ENCODE measurements at places on chromosomes 3 and 15.

GRCh38 chr15:44971036-44971435 is 14.5 kb downstream of the TERB2 start:
- no peak for DNase-seq

GRCh38 chr3:136802481-136802996 is 16.4 kb upstream of the SLC35G2 start:
- DNase-seq: no peak

DNA sequence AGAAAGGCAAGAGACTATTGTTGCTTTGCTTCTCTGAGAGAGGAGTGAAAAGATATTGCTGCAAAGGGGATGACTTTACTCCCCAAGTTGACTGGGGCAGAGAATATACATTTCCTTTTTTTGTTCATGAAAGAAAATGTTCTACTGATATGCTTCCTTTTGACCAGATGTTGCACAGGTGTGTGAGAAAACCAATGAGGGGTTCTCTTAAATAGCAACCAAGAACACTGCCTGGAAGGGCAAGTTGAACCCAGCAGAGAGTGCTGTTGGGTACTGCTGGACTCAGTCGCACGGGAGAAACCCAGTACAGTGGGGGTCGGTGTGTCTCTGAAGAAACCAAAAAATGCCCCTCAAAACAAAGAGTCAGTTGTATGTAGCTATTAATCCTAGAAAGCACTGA is 101.2 kb downstream of the CHST2 start:
- DNase-seq: no peak

GRCh38 chr3:9036404-9037131 is 73.3 kb upstream of the RAD18 start:
- no peak for DNase-seq

DNA sequence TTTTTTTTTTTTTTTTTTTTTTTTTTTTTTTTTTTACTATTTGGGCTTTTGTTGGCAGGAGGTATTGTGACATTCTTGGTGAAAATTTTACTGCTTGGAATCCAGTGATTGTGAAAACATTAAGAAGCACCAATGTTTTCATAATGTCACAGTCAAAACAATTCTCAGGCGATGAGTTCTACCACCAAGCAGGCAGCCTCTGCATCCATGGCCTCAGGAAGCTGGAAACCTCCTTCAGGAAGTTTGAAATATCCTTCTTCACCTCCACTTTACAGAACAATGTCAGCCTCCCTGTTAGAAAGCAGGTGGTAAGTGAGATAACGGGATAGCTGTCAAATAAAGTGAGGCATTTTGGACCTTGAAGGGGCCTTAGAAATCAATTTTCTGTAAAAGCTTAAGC is 98.3 kb downstream of the MEX3B start:
- DNase-seq: no peak

- DNase-seq: no peak
Observed at GRCh38 chr3:1583044-1583443, 490.2 kb downstream of the CNTN6 start.

DNA sequence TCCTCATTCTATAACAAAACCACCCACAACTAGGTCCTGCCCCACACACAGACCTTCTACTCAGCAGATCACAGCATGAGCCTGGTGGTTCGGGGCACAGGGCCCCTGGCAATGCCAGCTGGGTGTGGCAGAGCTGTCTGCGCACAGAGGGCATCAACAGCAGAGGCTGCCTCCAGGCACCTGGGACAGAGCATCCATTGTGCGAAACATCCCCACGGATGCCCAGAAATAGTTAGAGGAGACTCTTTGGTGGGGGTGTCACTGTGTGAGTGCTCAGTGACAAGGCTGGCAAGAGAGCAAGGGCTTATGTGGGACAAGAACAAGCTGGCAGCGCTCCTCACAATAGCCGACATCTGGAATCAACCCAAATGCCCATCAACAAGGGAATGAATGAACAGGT is 487.4 kb upstream of the PROK2 start:
- no peak for DNase-seq

Measured in Jurkat, Clone E6-1 (cell line).